Activated CD8-positive, alpha-beta T cell treated with anti-CD3 and anti-CD28 coated beads for 36 hours (primary cell): ENCODE measurements at places on chromosomes 11 and 22. TPM values are rescaled to one million over a fixed set of nuclear protein-coding genes. Genes with fewer than 3 reads are reported as not detected.

The FAM180B gene
- not detected for total RNA-seq

The OR52N4 gene
- 0.47 TPM for total RNA-seq

DNA sequence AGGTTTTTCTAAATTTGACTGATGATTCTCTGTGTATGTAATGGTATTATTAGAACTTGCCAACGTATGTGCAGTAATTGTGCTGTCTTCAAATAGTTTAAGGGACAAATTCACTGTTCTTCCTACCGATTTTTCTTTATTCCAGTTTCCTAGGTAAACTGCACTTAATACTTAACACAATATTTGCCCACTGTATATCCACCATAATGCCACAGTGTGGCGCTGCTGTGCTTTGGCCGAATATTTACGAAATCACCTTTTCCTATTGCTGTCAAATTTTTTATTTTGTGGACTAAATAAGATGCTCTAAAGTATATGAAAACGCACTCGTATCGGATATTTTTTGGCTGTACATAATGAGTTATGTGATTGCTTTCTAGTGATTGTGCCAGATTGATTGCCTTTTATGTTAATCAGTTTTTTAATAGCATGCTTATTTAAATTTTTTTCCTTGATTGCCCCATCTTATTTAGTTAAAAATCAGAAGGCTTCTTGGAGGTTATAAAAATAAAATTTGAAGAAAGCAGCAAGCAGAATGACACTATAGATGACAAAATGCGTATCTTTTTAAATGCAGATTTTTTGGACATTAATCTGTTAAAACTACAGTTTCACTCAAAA, 10.5 kb downstream of the AASDHPPT start:
- H3K4me3 ChIP-seq: no peak overlapping the region
- H3K27me3 ChIP-seq: no peaks in the 10 kb centered on the region
- no peak overlapping the region for H3K27ac ChIP-seq
- peaks cover 61% of the 10 kb centered on the region for H3K4me1 ChIP-seq
- peaks cover 27% of the 10 kb centered on the region for H3K36me3 ChIP-seq
- DNase-seq: peak; percentile 75

GRCh38 chr11:132595711-132596134, 936.6 kb downstream of the OPCML start:
- DNase-seq: no peak
- H3K4me1 ChIP-seq: no peaks in the 10 kb centered on the region
- peaks cover 6% of the 10 kb centered on the region for H3K27me3 ChIP-seq
- no peaks in the 10 kb centered on the region for H3K36me3 ChIP-seq
- H3K27ac ChIP-seq: no peak overlapping the region
- no peak overlapping the region for H3K4me3 ChIP-seq

GRCh38 chr22:24333301-24333700, 62.7 kb downstream of the SPECC1L start:
- peaks cover 38% of the 10 kb centered on the region for H3K36me3 ChIP-seq
- H3K4me3 ChIP-seq: no peak overlapping the region
- no peaks in the 10 kb centered on the region for H3K27me3 ChIP-seq
- no peak for DNase-seq
- peaks cover 11% of the 10 kb centered on the region for H3K4me1 ChIP-seq
- no peak overlapping the region for H3K27ac ChIP-seq

DNA sequence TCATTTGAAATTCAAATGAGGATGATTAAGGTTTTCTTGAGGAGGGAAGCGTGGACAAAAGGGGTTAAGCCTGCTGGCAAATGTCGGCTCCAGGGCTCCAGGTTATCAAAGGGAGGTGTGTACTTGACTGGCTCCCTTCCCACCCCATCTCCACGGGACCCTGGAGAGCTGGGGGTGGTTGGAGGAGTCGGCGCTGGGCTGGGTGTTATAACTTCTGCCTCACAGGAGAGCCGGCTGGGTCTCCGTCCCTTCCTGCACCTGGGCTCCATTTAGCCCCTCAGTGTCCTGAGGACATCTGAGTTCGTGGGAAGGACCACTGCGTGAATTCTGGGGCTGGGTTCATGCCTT, 15.6 kb downstream of the POU2F3 start:
- no peaks in the 10 kb centered on the region for H3K36me3 ChIP-seq
- H3K27ac ChIP-seq: no peak overlapping the region
- H3K27me3 ChIP-seq: peaks cover 61% of the 10 kb centered on the region
- no peak overlapping the region for H3K4me3 ChIP-seq
- peaks cover 7% of the 10 kb centered on the region for H3K4me1 ChIP-seq
- DNase-seq: no peak
